SJCRH30 (cell line): ENCODE measurements at places on chromosomes 11 and 22. TPM values are rescaled to one million over a fixed set of nuclear protein-coding genes. Genes with fewer than 3 reads are reported as not detected.

DNA sequence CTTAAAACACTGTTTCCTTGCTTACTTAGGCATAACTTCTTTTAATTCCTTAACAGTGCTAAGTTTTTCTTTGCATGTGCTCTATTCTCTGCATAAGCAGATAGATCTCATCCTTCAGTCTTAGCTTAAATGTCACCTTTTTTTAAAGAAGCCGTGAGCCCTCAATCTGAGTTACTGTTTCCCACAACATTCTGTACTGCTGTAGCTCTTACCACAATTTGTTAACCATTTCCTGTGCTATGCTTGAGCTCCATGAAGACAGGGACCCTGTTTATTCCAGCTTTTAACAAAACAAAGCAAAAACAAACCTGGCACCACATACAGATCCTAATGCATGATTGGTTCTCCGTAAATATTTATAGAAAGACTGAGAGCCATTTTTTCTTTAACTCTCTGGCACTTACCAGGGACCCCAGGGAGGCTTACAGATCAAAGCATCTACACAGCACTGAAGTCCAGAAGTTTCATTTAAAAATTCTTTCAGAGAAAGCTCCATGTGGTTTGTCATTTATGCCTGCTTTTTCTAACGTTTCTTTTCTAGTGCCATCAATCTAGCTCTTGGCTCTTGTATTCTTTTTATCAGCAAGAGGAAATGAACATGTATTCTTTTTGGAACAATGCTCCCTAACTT, 74.9 kb downstream of the DYNC2H1 start:
- no peak for DNase-seq

DNA sequence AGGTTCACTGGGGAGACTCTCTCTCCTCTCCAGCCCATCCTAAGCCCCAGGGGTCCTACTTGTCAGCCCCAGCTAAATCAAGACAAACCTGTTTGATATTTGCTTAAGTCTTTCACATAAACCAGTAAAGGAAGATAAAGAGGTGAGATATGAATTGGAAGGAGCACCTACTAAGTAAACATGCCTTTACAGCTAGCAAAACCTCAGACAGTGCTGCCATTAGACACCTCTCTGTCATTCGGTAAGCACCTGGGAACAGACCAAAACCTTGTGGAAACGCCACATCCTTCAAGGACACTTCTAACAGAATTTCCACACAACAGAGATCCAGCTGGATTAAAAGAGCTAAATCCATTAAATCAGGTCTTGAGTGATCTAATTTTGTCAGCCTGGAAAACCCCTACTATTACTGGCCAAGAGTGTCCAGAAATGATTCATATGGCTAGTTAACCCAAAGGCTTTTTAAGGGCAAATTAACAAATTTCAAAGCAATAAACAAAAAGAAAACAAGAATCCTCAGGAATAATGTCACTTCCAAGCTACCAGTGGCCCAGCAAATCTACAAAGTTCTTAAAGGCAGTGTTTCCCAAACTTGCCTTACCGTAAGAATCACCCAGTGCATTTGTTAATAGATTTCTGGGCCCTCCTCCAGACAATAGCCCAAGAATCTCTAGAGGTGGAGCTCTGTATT, 2.4 kb downstream of the VPS37C start:
- no peak for DNase-seq

- no peak for DNase-seq
Observed at GRCh38 chr11:31651208-31651607, 141.6 kb downstream of the ELP4 start.

DNA sequence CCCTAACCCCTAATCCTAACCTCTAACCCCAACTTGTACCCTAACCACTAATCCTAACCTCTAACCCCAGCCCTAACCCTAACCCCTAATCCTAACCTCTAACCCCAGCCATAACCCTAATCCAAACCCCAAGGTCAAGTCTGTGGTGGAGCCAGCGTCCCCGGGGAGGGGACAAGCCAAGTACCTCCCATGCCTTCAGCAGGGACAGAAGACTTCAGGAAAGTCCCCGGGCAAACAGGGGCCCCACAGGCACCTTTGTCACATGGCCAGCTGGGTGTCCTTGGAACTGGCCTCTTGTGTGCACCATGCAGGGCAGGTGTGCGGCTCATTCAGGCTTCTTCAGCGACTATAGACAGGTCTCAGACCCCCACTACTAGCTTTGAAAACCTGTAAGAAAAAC, 555.8 kb downstream of the BRD1 start:
- no peak for DNase-seq

GRCh38 chr22:29382580-29383302, 5.6 kb downstream of the AP1B1 start:
- no peak for DNase-seq

NFAM1 gene
- total RNA-seq: 0.18 TPM in 1 of 2 replicates, not detected in the other

DAGLA gene
- 2.1 and 2.5 TPM in 2 replicates for total RNA-seq
